ENCODE measurements at places on chromosomes 7 and 10. TPM values are rescaled to one million over a fixed set of nuclear protein-coding genes. Genes with fewer than 3 reads are reported as not detected.

Gene LLCFC1
- polyA plus RNA-seq: 0.35 TPM

Gene POLR2J2
- 2.9 TPM for polyA plus RNA-seq

GRCh38 chr10:75538144-75538543, 106.7 kb downstream of the LRMDA start:
- no peak for DNase-seq

Gene ZNF800
- 19.5 TPM for polyA plus RNA-seq

DNA sequence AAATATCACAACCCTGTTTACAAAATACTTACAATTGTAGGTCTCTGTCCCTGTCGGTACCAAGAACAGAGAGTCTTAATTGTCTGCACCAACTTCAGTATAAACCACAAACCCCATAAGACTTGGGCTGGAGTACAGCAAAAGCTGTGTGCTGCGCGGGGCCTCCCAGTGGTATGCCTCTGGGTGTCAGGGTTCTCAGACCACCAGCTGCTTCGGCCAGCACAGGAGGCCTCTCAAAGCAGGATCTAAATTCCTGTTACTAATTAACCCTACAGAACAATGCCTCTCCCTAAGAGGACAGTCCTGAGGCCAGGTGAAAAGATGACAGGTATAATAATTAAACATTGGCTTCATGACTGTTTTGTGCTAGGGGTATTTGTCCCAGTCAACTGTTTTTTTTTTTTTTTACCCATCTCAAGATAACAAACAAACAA, 957 bp upstream of the SVIL start:
- no peak for DNase-seq

GRCh38 chr7:45246339-45246738, 88.7 kb downstream of the RAMP3 start:
- no peak for DNase-seq

- no peak for DNase-seq
These were observed 19.4 kb downstream of the OGDH start for GRCh38 chr7:44625526-44626471.

DNA sequence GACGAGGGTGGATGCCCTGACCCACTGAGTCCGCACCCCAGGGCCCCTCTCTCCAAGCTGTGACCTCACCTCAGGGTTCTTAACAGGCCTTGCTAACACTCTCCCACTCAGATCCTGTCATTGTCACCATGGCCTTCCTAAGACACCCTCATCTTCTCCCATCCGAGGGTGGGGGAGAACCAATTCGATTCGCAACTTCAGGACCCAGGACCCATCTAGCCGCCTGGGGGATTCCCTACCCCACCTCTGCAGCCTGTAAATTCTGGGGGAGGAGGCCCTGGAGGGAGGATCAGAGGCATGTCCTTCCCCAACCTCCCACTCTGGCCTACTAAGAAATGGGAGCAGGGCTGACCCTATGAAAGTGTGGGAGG, 17.4 kb downstream of the TRIM8 start:
- no peak for DNase-seq

- DNase-seq: no peak
These were observed 71.1 kb upstream of the MYL10 start for GRCh38 chr7:101699881-101700823.

Gene ENTPD1
- 23.7 TPM for polyA plus RNA-seq

Gene HOXA10
- 1.4 TPM for polyA plus RNA-seq

Gene ATP6V0A4
- 0.31 TPM for polyA plus RNA-seq

DNA sequence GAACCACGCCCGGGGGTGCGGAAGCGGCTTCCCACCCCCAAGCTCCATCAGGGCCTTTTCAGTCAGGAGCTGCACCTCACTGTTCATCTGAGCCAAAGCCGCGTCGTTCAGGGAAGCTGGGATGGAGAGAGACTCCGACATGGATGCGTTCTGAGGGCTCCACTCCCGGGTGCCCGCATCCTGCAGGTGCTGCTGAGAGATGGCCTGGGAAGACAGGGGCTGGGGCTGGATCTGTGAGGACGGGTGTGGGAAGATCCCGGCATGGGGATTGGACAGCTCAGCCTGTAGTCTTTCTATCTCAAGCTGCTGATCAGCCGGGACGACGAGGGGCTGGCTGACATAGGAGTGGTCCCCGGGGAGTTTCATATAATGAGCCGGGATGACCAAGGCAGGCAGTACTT, 45.0 kb upstream of the NMT2 start:
- no peak for DNase-seq

Gene BICC1
- 27.2 TPM for polyA plus RNA-seq

DNA sequence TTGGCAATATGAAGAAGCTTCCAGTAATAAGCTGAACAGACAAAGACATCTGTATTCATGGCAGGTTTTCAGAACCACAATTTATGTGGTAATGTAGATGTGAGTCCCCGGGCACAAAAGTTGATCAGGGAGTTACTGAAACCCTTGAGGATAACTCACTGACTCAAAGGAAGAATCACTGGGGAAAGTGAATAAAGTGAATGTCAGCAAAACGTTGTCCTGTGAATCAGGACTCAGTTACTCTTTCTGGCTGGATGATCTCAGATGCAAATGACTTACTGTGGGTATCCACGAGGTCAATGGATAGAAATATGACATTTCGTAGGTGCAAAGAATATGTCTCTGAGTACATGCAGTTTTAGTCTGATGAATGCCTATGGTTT, 172.8 kb upstream of the CTBP2 start:
- no peak for DNase-seq

DNA sequence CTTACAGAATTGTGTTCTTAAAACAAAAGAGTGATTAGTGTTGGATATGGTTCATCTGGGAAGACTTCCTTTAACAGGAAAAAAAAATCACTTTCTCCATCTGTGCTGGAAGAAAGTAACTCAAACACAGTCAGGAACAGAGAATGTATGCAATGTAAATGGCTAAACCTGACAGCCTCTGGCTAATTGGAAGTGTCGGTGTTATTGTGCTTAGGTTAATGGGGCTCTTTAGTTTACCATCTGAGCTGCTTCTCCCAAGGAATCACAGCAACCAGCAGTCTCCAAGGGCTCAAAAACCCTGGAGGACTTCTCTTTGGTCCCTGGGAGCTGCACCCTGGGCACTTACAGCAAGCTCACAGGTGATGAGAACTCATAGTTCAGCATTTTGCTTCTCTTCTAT, 724.5 kb downstream of the LRMDA start:
- DNase-seq: no peak

Gene CYP2E1
- 2.2 TPM for polyA plus RNA-seq

Gene GHRHR
- not detected for polyA plus RNA-seq

- no peak for DNase-seq
These were observed 54.7 kb downstream of the HSPA12A start for GRCh38 chr10:116687633-116688032.

GRCh38 chr10:58590924-58591323, 78.3 kb downstream of the BICC1 start:
- DNase-seq: no peak

- DNase-seq: no peak
These were observed 253.0 kb downstream of the RPS24 start for GRCh38 chr10:78286668-78287067.

- DNase-seq: peak; percentile 15
These were observed 239.2 kb upstream of the AKR1E2 start for GRCh38 chr10:4586776-4587175.

GRCh38 chr7:27948861-27949260, 208.9 kb downstream of the TAX1BP1 start:
- DNase-seq: no peak

DNA sequence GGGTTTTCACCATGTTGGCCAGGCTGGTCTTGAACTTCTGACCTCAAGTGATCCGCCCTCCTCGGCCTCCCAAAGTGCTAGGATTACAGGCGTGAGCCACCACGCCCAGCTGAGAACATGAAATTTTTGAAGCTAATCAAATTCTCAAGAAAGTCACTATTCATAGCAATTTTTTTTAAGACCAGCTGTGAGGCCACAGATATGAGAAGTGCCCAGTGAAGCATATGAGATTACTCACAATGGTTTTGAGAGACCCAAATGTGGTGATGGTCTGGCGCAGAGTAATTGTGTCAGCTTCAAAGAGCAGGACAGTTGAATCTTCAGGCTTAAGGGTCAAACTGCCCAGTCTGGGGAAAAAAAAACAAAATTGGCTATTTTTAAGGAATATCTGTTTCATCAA, 16.2 kb downstream of the NCOA4 start:
- DNase-seq: no peak

Gene COG5
- polyA plus RNA-seq: 32.1 TPM

GRCh38 chr10:45198486-45199204, 116.8 kb downstream of the OR13A1 start:
- DNase-seq: no peak

Gene NKX1-2
- not detected for polyA plus RNA-seq

- DNase-seq: no peak
These were observed 85.3 kb downstream of the VOPP1 start for GRCh38 chr7:55486991-55487390.

GRCh38 chr10:19014034-19014433, 34.6 kb upstream of the MALRD1 start:
- DNase-seq: no peak

- peak; percentile 31 for DNase-seq
These were observed 17.1 kb downstream of the ARHGAP21 start for GRCh38 chr10:24706479-24707118.

GRCh38 chr7:2614631-2615330, 17.0 kb upstream of the TTYH3 start:
- DNase-seq: no peak

DNA sequence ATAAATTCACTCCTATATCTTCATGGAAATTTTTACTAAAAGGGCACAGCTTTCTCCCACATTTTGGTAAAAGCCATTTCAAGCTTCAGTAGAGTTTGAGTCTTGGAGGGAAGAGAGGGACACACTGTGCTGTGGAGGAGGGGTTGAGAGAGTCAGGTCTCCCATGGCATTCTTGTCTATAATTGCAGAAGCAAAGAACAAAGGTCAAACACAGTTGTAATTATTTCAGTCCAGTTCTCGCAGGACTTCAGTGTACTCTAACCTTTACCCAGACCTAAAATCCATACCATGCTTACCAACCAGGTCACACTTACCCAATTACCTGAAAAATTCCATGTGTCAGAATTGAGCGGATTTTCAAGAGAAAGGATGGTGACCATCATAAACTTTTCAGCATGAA, 298.4 kb downstream of the XPNPEP1 start:
- no peak for DNase-seq

GRCh38 chr10:49010865-49011264, 71.2 kb upstream of the LRRC18 start:
- DNase-seq: no peak

GRCh38 chr7:51134013-51134441, 182.6 kb downstream of the COBL start:
- DNase-seq: no peak

Gene LRGUK
- 2.5 TPM for polyA plus RNA-seq

DNA sequence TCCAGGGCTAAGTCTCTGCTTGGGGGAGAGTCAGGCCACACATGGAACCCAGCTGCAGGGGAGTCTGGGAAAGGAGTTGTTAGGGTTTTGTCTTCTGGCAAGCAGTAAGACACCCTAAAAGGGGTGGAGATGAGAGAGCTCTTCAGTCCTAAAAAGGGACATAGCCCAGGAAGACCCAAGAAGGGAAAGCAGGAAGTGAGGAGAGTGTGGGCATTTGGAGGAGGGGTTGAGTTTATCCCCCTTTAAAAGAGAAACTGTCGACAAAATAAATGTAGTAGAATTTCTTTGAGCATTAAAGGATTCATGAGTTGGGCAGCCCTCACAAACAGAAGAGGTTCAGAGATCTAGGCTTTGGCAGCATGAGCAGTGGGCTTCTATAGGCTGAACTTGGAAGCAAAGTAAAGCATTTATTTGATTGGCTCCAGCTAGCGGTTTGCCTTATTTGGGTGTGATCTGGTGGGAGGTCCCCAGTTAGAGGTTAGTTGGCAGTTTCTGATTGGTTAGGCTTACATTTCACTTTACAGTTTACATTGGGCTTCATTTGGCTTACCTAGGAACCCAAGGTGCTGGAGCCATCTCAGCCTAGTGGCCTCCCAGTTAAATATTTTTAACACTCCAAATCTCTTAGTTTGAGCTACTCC, 246.7 kb downstream of the CAMK1D start:
- no peak for DNase-seq

DNA sequence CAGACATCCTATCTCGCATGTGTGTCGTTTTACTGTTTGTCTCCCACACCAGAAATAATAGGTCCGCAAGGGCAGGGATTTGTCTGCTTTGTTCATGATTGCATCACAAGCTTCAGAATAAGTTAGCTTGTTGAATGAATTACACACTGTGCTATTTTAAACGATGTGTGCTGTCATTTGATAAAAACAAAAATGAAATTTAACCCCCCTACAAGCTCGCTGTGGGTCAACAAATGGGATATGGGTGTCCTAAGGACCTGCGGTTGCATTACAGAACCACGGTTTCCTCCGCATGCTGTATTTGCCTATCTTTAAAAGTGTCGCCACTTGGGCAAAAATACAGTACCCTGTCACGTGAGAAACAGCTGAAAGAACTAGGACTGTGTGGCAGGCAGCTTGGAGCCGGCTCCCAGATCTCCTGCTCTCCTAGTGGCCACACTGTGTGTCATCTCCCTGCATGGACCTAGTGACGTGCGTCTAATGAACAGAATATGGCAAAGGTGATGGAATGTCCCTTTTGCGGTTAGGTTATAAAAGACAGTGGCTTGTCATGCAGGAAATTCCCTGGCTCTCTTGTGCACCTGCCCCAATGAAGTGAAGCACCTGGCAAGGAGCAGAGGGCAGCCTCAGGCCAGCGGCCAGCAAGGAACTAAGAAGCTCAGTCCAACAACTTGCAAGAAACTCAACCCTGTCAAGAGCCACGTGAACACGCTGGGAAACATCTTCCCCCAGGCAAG, 32.9 kb upstream of the CRYGN start:
- DNase-seq: no peak

- peak; percentile 84 for DNase-seq
These were observed 31.7 kb downstream of the PAPOLB start for GRCh38 chr7:4830176-4830575.

- DNase-seq: no peak
These were observed 365.1 kb downstream of the BBS9 start for GRCh38 chr7:33494474-33494873.

All from right lung (tissue), 10 donors.